ENCODE measurements at places on chromosomes 4 and X.

- DNase-seq = no peak
Measured at GRCh38 chr4:110676241-110676640, 53.4 kb upstream of the PITX2 start.

DNA sequence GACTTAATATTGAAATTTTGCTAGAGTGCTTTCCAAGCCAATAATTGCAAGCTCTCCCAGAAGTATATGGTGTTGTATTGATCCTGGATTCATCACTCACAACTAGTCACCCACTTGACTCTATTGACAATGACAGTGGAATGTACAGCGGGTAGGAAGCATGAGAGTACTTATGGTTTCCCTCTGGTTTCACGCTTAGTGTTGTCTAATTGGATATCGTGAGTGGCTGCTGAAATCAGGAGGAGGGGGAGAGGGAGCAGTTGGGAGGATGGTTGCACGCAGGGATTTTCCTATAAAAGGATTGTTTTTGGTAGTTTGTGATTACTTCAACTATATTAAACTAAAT lies 1819.5 kb upstream of the TENM3 start:
- DNase-seq = no peak

GRCh38 chr4:114615435-114615834 lies 16.8 kb downstream of the UGT8 start:
- DNase-seq = peak; percentile 83

DNA sequence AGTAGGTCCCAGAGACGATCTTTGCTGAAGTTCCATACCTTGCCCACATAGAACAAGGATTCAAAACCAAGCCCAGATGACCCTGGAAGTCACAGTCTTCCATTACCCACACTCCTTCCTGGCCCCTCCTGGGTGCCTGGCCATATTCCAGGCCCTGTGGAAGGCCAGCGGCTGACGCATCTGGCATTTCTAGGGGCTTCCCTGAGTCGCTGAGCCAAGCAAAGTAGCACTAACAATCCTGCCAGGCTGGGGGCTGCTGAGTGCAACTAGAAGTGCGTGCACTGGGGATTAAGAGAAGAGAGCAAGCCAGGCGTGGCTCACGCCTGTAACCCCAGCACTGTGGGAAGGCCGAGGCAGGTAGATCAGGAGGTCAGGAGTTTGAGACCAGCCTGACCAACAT lies 175.2 kb upstream of the CPEB2 start:
- DNase-seq = peak; percentile 41

DNA sequence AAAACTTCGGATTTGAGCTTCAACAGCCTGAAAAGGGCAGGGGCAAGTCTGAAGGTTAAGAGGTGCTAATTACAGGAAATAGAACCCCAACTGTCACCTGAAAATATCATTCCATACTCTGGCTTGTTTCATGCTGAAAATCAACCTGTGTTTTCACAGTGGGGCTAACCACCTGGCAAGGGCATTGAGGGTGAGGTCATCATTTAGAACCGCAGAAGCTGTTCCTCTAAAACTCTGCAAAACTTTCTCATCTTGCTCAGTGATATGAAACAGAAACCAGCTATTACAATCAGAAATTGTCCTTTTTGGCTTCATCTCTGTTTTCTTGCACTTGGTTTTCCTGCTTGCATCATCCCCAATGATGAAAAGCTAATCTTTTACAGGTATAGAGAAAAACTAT lies 247.6 kb downstream of the DCLK2 start:
- no peak for DNase-seq

- DNase-seq = no peak
Measured at GRCh38 chr4:111792632-111793031, 352.6 kb upstream of the FAM241A start.

GRCh38 chrX:40406330-40406859 lies 174.4 kb upstream of the ATP6AP2 start:
- DNase-seq = peak; percentile 11

DNA sequence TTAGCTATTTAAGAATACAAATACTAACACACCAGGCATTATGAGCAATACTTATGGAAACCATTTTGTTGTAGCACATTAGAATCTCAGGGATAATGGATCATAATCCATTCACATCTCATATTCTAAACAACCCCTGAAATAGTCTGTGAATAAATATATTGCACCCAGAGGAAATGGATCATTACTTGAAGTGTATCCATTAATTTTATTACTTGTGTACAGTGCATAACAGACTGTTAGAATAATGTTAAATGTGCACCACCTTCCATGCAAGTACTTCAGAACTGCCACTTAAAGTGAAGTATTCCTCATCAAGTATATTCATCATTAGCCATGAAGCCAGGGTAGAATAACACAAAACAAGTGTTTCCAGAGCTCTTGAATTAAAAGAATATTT lies 715.5 kb downstream of the DMD start:
- DNase-seq = no peak

DNA sequence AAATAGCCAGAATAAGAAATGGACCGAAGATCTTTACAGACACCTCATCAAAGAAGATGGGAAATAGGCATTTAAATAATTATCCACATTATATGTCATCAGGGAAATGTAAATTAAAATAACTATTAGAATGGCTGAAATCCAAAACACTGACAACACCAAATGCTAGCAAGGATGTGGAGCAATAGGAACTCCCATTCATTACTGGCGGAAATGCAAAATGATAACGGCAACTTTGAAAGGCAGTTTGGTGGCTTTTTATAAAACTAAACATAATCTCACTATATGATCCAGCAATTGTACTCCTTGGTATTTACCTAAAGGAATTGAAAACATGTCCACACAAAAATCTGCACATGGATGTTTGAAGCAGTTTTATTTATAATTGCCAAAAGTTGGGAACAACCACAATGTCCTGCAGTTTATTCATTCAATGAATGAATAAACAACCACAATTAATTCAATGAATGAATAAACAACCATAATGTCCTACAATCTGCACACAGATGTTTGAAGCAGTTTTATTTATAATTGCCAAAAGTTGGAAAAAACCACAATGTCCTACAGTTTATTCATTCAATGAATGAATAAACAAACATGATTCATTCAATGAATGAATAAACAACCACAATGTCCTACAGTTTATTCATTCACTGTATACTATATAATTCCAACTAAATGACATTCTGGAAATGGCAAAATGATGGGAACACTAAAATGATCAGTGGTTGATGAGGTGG lies 117.6 kb upstream of the PCDH18 start:
- no peak for DNase-seq

- no peak for DNase-seq
Measured at GRCh38 chrX:121831601-121832000, 784.2 kb downstream of the GLUD2 start.

DNA sequence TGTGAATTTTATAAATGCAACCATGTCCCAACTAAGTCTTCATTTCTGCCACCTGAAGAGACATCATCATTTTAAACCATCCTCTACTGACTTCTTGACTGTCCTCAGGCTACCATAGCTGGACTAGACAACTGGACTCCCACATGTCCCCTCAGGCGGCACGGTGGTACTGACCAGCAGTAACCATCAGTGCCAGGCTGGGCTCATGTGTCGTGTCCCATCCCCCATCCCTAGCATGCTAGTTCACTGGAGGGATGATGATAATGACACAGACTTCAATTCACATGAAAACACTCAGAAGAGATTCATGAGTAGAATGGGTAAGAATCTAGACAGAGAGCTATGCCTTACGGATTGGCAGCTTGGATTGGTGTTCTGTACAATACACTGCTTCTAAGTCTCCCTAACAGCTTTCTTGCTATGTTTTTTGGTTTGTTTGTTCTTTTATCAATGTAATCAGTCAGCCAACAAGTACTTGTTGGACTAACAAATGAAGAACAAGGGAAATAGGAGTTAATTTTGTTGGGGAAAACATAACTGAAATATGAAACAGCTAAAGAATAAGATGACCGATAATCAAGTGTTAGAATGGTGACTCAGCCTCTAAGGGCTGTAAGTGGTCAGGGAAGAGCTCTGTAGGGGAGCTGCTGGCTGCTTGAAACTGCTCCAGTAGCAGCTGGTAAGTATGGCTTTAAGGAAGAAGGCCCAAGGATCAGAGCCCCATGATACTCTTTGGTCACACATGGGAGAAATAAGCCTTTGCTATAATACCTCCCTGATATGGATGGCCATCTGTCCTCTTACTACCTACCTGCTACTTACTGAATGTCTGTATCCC lies 10.3 kb downstream of the ZDHHC9 start:
- DNase-seq = no peak

Measured in stomach (tissue), 19 donors.